Large intestine (tissue), 12 donors: ENCODE measurements at places on chromosomes 11 and 22.

DNA sequence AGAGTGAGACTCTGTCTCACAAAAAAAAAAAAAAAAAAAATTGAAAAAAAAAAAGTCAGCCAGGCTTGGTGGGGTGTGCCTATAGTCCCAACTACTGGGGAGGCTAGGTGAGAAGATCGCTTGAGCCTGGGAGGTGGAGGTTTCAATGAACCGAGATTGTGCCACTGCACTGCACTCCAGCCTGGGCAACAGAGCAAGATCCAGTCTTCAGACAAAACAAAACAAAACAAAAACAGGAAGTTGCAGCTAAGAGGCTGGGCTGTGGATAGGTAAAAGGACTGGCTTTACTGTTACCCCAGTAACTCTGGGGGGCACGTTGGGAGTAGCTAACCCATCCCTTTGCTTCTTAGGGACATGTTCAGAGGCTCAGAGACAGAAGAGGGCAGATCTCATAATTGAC is 6.3 kb upstream of the PC start:
- DNase-seq: no peak

GRCh38 chr11:35598254-35599125 is 19.8 kb upstream of the FJX1 start:
- no peak for DNase-seq

- no peak for DNase-seq
These were observed 11.5 kb upstream of the ANO1 start for GRCh38 chr11:70066628-70067027.

- no peak for DNase-seq
These were observed 204 bp downstream of the FADS2 start for GRCh38 chr11:61828379-61828628.

GRCh38 chr11:108591893-108592292 is 1.7 kb downstream of the EXPH5 start:
- no peak for DNase-seq

DNA sequence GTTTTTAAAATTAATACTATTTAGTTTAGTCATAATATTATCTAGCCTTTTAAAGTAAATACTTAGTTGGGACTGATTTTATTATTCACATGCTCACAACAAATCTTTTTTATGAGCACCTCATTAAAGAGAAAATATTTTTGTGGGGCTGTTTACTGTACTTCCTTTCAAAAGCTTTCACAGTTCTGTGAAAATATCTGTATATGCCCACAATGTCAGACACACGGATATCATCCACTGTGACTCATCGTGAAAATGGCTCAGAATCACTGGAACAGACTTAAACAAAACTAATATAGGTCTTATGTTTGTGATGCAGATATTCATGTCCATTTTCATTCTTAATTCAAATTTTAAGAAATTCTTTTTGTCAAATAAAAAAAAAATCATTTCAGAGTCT is 305.2 kb downstream of the RAB38 start:
- DNase-seq: no peak
